ENCODE measurements at places on chromosomes 1 and 21.

DNA sequence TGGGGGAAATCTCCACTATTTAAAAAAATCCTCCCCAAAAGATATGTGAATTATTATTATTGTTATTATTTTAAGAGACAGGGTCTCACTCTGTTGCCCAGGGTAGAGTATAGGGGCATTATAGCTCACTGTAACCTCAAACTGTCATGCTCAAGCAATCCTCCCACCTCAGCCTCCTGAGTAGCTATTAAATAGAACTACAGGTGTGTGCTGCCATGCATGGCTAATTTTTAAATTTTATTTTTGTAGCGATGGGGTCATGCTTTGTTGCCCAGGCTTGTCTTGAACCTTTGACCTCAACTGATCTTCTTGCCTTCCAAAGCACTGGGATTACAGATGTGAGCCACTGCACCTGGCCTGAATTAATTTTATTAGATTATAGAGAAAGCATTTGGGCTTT lies 116.8 kb downstream of the RABGAP1L start:
- DNase-seq: no peak

- no peak for DNase-seq
Measured at GRCh38 chr1:29117381-29117780, 6.3 kb downstream of the TMEM200B start.

DNA sequence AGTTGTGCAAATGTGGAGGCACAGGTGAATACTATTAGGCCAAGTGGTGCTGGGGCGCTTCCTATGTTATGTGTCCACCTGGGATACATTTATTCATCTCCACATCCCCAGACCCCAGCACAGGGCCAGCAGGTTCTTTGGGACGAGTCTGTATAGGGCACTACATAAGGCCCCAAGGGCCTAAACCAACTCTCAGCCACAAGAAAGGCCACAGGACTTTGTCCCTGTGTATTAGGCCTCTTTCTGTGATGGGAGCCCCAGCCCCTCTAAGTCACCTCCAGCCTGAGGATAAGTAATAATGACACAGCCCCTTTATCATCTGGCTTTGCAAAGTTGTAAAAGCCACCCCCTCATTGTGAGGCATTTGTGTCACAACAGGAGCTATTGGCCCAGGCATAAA lies 79.2 kb upstream of the CD1D start:
- no peak for DNase-seq

DNA sequence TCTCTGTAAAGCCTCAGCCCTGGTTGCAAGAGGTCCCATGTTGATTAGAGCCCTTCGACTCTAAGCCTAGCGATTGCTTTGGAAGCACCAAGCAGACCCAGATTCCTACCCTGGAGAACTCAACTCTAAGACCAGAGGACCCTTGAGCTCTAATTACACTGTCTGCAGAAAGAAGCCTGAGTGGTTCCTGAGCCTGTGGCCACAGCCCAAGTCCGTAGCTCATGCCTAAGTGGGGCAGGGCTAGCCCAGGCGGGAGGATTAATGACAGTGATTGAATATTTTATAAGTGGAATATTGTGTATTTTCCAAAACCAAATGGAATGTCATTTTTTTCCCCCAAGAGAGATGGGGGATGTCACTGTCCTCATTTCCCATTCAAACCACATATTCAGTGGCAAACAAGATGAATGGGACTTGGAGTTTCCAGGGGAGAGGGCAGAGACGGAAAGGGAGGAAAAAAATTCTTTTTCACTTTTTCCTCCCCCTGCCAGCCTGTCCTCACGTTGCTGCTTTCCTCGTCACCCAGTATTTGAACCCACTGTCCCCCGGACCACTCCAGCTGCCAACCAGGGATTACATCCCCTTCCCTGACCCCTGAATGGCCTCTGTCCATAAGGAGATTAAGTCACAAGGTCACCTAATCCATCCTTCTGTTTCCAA lies 79.6 kb upstream of the CTTNBP2NL start:
- DNase-seq: no peak

DNA sequence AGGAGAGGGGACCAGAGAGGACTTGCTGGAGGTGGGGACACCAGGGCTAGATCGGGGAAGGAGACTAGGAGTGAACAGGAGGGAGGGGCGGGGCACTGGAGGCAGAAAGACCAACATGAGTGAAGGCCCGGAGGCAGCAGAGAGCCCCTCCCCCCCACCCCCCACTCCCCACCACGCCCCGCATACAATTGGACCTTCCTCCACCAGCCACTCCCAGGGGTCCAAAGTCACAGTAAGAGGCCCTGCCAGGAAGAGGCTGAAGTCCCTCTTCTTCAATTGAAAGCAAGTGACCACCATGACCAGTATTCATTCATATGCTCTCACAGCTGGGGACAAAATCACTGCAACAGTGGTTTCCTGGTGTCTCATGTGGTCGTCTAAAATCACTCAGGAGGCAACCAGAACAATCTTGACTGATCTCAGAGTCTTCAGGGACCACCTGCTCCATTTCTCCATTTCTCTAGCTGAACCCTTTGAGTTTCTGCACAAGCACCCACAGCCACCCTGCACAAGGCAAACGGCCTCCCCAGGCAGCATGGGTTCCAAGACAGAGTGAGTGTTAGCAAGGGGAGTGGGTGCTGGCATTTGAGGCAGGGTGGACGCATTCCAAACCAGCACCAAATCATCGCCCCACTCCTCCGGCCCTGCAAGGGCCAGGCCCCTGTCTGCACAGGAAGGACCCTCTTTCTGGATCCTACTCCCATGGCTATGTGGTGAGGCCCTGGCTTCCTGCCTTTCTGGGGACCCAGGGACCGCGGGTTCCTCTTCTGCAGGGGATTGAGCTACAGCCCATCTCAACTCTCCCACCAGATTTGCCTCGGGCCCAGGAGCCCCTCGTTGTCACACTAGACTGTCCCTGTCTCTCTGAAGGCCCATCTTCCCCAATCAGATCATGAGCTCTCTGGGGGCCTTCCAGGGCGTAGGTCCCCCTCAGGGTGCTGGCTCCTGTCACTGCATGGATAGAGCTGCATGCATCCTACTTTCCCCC lies 17.0 kb downstream of the LAPTM5 start:
- no peak for DNase-seq

- DNase-seq: no peak
Measured at GRCh38 chr1:35043498-35043897, 11.8 kb upstream of the ZMYM6 start.

Data from NCI-H1105 treated with DMSO at 0.1 percent for 48 hours (cell line).